ENCODE measurements at places on chromosomes 3 and 15.

DNA sequence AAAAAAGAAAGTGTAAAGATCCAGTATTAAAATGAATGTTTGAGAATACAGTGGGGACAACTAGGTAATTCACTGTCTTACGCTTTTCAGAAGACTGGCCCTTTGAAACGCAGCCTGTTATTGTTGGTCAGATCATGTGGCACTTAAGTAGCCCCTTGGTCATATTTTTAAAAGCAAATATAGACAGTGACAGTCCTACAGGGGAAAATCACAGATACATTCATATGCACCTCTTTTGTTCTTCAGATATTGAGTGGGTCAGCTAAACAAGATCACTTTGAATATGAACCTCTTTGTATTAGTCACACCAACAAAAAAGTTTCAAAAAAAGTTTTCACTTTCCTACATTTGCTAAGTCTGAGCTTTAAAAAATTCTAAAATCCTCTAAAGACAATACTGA lies 36.0 kb downstream of the TIGIT start:
- DNase-seq = no peak

GRCh38 chr3:143313025-143313892 lies 193.7 kb downstream of the CHST2 start:
- DNase-seq = no peak

DNA sequence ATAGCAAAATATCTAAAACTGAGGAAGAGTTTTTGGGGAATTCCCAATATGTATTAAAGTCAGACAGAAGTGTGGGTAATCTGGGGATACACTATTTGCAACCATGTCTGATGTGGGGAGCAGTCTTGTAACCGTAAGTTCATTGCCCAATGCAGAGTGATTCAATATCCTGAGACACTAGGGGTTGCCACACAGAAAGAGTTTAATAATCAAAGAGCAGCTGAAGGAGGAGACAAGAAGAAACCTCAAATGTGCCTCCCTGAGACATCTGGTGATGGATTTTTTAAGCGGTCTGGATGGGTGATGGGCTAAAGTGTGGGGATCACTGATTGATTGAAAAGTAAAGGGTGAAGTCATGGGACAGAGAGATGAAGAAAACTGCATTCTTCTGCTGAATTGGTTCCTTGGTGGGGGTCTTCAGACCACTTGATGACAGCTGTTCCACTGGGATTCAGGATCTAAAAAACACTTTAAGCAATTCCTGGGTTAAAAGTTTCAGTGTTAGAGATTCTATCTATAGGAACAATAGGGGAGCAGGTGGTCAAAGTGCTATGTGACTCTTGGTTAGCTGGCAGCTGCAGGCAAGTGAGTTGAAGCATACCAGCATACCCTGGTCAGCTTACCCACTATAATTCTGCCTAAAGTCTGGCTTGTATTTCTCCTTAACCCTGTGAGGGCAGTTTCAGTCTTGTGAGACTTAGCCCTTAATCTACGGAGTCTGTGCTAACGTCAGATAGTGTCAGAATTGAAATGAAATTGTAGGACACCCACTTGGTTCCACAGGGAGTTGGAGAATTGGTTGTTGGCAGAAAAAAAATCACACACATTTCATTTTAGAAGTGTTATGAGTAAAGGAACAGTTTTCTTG lies 425.9 kb upstream of the TGFBR2 start:
- DNase-seq = no peak

DNA sequence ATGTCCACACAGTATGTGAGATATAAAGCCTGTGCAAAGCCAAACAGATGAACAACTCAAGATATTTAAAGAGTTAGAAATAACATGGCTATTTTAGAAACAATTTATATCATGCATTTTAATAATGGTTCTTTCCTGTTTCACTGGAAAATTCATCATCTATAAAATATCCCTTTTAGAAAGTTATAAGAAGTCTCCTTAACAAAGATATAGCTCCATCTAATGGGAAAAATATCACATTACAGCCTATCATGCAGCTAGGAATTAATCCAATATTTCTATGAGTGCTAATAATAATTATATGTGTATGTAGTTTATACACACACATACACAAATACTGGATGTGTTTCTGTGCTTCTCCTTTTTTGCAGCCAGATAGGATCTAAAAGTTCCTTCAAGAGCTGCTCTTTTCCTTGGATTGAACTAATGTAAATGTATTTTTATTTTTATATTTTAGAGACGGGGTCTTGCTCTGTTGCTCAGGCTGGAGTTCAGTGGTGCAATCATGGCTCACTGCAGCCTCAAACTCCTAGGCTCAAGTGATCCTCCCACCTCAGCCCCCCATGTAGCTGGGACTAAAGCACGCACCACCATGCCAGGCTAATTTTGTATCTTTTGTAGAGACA lies 21.6 kb downstream of the RPL22L1 start:
- DNase-seq = no peak

- DNase-seq = no peak
These were observed 314.7 kb downstream of the RORA start for GRCh38 chr15:60914360-60914759.

DNA sequence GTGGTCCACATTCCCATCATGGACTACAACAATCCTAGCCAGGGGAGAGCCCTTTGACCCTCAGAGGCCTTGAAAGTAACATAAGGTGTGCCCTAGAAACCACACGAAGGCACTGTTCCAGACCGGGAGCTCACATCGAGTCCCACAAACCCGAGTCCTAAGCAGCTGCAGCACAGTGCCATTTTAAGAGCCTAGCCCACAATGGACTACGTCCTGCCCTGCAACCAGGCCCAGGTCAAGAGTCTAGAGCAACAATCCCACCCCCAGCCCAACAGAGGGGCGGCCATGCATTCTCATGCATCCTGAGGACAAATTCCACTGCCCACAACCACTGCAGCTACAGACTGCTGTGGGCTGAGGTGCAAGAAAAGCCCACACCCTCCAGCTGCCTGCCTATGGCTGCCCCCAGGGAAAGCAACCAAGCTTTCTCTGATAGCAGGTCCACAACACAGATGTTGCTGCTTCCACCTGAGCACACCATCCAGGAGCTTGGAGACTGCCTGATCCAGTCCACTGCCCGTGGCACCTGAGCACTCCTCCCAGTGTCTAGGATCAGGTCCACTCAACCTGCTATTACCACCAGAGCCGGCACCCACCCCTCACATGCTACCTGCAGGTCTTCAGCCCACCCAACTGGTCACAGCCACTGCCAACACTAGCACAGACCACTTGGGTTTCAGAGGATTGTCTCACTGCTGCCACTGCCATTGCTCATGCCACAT lies 56.8 kb downstream of the IGSF11 start:
- DNase-seq = no peak

- no peak for DNase-seq
These were observed 140.7 kb downstream of the MECOM start for GRCh38 chr3:169522595-169523529.

GRCh38 chr15:31367730-31368344 lies 41.2 kb downstream of the KLF13 start:
- DNase-seq = no peak

DNA sequence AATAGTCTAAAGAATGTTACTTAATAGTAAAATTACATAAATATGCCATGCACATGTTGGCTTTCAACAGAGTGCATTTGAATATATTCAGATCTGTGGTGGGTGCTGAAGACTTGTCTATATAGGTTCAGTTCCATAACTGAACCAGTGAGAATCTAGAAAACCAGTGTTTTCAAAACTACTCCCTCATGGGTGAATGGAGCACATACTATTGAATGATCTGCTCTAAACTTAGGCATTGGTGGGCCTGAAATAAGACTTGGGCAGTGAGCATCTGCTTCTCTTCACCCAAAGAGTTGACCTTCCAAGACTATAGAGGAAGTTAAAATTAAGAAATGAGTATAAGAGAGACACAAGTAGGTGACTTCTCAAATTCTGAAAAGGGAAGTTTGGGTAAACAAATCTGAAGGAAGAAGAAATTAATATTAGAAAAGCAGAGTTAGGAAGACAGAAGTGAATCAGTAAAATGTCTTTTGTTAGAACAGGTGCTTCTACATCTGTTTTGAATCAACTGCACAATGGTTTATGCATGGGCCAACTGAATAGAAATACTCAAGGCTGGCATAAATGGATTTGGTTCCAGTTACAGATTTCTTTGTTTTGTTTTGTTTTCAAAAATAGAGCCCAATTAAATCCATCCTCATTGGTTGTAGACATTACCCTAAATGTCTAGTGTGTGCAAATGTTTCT lies 19.3 kb downstream of the ALCAM start:
- DNase-seq = no peak

GRCh38 chr3:177201700-177202397 lies 4.6 kb upstream of the TBL1XR1 start:
- DNase-seq = peak; percentile 55

GRCh38 chr3:127441764-127442163 lies 148.8 kb downstream of the TPRA1 start:
- DNase-seq = no peak

GRCh38 chr3:142259359-142259758 lies 34.0 kb upstream of the GK5 start:
- no peak for DNase-seq

DNA sequence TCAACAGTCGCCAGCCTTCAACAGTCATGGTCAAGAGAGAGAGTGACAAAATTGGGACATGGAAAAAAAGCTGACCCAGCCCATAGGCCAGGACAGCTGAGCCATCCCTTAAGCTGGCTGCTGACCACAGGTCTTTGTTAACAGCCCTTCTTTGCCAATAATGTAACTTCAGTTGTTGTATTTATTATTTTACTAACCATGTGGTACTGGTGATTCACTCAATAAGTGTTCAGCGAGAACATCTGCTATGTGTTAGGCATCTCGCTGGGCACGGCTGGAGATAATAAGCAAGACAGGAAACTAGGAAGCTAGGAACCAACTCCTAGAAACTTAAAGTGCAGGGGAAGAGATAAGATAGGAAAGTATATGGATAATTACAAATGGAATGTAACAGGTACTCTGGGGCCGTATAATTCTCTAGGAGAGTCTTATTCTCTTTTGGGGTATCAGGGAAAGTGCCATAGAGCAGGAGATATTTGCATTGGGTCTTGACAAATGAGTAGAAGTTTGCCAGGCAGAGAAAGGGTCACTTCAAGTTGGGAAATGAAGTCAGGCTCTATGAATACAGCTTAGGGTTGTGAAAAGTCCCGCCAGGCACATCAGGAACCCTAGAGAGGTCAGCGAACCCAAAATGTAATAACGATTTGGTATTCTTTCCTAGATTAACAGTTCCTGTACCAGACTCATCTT lies 84.0 kb upstream of the TRA2B start:
- no peak for DNase-seq

DNA sequence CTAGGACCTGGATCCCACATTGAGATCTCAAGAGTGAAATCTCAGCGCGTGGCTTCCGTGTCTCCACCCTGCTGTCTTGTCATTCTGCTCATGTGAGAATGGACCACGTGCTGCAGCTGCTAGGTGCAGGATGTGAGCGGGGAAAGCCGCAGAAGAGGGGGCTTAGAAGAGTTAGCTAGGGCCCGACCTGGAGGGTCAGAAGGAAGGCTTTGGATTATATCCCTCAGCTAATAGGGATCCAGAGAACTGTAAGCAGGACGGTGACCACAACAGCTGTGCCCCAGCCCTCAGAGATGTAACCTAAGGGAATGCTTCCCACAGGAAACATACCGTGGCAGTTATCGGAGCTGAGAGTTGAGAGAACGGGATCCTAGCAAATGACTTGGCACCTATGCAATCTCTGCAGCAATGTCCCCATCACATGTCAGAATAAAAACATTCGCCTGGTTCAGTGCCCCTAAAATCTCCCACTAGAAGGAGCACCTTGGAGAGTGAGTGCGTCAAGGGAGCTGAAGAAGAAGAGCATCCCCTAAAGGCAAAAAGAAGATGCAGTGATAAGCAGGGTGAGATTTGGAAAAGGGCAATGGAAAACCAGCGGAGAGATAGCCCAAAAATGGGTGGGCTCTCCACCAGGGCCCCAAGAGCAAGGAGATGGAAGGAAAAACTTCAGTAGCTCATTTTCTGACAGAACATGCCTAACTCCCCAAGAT lies 76.9 kb upstream of the ST8SIA2 start:
- DNase-seq = no peak

DNA sequence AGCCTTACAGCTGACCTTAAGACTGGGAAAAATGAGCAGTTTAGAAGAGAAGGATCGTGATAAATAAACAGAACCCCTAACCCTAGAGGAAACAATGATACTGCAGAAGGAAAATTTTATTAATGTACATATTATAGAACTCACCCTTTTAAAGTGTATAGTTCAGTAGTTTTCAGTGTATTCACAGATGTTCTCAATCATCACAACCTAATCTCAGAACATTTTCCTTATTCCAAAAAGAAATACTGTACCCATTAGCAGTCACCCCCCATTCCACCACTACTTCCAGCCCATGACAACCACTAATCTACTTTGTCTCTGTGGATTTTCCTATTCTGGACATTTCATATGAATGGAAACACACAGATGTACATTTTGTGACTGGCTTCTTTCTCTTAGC lies 90.2 kb upstream of the AGTR1 start:
- DNase-seq = no peak

- DNase-seq = no peak
These were observed 492.6 kb downstream of the SQOR start for GRCh38 chr15:46127361-46127874.

DNA sequence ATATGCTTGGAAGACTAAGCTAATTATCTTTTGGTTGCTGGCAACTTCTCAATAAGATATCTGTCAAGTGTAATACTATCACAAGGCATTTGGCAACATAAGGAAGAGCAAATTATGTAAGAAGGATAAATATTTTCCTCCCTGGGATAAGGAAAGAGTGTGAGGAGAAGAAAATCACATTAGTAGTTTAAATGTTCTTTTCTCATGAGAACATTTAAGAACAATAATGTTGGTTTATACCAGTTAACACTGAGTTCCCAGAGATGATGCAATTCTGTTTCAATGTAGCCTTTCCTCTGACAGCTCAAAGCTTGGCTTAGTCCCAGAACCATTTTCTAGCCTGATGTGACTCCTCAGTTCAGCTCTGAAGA lies 66.1 kb upstream of the NPHP3 start:
- no peak for DNase-seq

GRCh38 chr3:104632521-104632920 lies 734.2 kb upstream of the ALCAM start:
- DNase-seq = no peak

DNA sequence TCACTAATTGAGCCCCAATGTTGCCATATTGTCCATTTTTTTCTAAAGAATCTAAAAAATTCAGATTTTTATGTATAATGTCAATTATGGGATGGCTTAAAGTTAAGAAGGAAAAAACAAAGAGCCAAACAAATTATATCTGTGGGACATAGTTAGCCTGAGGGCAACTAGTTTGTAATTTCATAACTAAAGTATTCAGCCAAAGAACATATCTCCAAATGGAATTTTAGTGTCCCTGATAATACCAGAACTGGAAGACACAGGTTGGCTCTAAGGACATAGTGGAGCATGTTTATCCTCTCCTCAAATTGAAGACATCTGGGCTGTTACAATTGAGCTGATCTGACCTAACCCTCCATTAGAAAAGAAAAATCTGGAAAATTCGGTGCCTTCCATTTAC lies 144.2 kb downstream of the IL1RAP start:
- DNase-seq = no peak

DNA sequence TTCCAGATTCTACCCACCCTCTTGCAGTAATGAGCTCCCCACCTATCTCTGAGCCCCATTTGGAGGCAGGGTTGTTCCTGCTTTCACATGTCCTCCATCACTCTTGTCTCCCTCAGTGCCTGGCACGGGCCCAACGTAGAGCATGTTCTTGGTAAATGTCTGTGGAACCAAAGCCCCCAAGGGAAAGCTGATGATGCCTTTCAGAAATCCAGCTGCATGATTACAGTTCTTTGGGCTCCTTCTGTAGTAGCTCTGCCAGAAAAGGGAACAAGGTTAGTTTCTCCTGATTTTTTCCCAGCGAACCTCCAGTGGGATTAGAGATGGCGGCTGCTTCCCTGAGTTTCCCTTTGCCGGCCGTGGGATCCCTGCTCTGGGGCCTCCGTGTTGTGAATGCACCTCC lies 39.3 kb downstream of the CGNL1 start:
- no peak for DNase-seq

- DNase-seq = no peak
These were observed 512 bp upstream of the TRH start for GRCh38 chr3:129973853-129974563.
